ENCODE measurements at places on chromosomes 16 and 17.

- DNase-seq, result no peak
Measured at GRCh38 chr17:80509311-80509710, 32.9 kb upstream of the NPTX1 start.

DNA sequence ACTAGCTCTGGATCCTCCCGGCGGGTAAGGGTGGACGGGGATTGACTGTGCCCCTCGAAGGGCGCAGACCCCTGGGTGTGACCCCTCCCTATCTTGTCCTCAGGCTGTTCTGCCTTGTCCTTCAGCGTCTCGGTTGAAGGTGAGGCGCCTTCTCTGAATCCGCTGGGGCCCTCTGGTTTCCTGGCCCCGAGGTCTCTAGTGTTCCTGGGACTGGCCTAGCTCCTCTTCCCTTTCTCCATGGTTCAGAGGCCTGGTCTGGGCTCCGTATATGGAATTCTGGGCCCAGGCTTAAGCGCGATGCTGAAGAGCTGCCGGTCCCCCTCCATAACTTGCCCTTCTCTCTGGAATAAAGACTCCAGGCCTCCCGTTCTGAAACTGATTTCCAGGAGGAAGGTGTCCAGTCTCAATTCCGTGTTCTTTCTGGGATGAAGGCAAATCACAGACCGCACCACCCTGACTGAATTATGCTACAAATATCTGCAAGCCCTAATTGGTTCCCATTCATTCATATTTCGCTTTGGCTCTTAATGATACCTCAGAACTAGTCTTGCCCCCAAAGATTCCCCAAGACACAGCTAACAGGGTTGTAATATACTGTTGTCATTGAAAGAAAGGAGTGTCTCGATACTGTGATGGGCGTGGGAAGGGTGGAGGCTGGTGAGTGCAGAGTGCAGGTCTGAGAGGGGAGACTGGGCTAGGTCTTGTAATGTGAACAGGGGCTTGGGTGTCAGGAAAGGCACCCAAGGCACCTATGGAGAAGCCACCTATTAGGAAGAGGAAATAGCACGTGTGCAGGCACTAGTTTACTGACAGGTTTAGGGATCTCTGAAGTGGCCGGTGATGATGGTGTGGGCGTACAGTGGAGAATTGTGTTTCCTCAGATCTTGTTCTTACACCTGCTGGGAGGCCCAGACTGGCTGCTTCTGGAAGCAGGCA, 851 bp downstream of the EDC4 start:
- no peak for DNase-seq

DNA sequence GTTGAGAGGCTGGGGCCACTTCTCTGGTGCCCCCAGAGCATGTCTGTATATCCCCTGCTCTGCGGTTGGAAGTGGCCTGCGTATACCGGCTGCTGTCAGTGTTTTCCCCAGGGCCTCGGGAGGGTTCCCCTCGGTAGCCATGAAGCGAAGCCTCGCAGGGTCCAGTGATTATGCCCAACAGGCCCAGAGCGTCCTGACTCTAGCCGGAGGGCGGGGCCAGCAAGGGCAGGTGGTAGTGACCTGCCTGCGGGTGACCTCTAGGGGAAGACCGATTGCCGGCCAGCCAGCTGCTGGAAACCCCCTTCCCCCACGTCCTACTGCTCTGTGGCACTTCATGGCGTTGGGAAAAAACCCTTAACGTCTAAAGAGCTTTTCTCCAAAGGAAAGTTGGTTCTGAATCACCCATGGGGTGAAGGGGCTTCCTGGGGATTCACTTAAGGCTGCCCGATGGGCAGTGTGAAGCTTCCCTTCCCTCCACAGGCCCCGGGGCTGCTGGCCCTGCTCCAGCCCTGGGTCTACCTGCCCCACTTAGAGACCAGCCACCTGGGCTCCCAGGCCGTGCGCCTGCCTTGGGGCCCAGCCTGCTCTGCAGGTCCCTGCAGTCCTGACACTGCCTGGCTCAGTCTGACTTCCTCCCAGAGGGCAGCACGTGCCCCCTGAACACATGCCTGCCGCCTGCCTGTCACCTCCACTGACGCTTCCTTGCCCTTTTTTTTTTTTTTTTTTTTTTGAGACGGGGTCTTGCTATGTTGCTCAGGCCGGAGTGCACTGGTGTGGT, 72.8 kb downstream of the SOCS1 start:
- DNase-seq, result no peak

DNA sequence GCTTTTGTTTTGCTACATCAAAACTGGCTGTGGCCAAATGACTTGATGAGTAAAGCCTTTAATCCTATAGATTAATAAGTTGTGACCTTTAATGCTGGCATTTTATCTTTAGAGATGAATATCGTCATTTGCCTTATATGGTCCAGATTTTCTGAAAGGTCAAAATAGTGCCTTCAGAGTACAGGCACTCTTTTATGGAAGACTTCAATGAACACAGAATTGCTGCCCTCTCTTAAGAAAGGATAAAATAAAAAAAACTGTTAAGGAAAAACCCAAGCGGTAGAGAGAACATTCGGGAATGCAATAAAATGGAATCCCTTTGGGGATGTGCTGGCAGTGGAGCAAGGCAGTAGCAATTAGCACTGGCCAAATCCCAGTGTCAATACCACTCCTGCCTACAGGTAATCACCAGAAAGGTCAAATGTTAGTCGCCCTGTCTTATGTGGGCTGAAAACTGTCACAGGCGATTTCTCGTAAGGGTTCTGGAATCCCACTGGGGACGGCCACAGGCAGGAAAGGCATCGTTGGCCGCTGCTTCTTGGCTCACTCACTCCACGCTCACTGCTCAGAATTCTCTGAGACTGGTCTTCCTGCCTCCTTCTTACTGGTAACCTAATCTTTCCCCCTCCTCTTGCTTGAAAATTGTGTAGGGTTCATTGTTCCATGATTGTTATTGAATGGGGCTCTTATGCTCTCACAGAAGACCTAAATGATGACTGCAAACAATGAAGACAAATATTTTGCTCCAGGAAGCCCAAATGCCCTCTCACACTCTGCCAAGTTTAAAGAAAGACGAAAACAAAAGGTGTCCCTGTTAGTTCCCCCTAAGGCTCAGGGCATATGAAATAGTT, 45.4 kb upstream of the HSBP1 start:
- no peak for DNase-seq

GRCh38 chr16:64317601-64318000, 804.3 kb downstream of the CDH11 start:
- no peak for DNase-seq

DNA sequence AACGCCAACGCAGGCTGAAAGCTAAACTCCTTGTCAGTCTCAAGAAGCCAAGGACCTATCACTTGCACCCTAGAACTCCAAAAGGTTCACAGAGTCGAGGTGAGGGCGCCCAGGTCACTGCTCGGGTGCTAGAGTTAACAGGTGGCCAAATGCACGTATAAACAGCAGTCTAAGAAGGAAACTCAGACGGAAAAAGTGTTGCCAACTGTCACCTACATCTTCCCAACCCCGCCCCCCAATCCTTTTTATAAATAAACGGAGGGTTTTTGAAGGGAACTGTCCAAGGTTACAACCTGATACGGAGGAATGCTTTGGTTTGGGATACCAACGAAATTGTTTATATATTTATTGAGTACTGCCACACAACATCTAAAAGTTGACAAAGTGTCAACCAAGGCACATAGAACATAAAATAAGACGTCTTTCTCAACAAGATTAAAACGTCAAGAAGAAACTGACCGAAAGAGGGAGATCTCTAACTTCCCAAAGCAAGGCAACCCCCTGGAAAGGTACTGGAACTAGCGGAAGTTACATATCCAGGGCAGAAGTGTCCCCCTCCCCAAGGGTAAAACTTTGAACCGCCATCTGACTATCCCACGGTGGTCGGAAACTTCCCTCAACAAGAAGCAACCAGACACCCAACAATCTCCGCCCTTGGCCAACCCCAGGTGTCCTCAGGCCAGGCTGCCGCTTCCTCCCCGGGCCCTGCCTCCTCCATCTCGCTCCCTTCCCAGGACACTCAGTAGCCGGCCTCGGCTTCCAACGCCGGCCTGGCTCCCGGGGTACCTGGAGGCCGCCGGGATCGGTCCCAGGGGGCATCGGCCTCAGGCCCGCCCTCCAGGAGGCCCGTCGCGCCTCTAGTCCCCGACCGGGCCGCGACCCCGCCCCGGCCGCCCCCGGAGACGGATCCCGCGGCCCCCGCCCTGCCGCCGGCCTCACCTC, 982 bp downstream of the SPAG9 start:
- DNase-seq, result no peak

DNA sequence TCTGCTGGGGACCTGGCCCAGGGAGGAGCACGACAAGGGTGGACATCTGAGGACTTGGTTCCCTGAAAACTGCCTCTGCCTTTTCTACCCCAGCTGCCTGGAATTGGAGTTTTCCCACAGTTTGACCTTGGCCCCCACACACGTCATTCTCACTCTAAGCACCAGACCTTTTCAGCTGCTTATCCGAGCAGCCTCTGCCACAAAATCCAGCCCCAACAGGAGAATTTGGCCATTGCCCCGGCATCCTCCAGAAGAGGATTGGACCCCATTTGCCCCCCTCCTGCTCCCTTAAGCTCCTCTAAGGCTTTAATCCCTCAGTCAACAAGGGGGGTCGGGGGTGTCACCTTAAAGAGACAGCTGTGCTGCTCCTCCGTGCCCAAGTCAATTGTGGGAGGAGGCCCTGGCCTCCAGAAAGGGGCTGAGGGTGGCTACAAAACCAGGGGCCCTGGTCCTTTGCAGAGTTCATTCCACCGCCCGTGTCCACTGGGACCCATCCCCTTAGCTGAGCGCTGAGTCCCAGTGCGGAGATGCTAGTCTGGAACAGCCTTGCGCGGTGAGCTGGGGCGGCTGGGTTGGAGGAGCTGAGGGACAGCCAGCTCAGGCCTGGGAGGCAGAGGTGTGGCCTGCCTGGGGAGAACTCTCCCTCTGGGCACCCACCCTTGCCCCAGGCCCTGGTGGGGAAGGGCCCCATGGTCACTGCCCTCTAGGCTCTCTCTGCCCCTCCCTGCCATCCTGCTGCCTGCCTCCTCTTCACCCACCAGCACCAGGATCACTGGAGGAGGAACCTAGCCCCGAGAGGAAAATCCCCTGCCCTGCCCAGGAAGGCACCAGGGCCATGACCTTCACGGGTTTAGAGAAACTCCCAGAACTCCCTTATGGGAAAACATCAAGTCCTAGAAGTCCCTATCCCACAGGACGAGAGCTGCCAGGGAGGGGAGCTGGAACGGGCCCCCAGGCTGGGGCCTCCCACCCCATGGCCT, 18.8 kb downstream of the TTYH2 start:
- no peak for DNase-seq

- DNase-seq, result no peak
Measured at GRCh38 chr16:29896841-29897240, 2.5 kb downstream of the SEZ6L2 start.

DNA sequence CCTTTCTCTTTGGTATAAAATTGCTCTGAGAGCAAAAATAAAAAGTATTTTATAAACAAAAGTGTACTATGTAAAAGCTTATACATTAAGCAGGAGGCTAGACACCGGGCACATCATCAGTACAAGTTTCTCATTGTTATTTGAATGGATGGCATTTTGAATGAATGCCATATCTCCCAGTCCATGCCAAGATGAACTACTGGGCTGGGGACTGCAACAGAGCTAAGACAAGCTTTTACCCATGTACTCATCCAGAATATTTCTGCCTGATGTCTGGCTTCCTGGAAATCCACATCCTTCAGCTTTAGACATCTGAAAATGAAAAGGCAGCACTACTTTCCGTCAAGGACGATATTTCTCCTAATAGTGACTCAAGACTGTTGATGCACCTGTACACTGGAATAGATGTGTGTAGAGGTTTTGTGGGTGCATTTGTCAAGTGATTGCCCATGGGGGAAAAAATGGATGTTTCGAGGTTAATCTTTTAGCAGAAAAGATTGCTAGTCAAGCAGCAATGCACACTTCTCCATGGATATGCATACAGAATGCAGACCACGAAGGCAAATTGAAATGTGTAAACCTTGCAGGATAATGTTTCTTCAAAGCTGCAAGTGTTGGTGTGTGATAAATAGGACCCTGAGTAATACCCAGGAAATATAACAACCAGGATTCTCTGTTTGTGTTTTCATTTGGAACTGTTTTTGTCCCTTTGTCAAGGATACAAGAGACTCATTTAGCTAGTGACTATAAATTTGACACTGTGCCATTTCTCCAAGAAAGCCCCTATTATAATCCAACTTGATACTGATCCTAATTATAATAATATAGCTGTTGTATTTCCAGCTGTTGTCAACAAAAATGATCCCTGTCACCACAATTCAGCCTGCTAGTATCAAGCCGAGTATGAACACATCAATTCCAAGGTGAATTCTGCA, 173.8 kb downstream of the CDH8 start:
- DNase-seq, result no peak

DNA sequence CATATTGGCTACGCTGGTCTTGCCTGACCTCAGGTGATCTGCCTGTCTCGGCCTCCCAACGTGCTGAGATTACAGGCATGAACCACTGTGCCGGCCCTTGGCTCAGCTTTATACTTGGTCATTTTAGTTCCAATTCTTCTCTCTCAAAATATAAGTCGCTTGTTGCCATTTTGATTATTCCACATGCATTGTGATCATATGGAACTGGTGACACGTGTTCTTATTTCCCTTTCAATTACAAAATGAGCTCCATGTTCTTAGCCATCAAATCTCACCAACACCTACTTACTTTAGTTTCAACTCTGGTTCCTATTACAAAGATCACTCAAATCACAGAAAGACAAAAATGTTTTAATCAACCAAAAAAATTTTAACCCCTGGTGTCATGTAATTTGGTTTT, 1711.7 kb downstream of the TP53TG3F start:
- no peak for DNase-seq

DNA sequence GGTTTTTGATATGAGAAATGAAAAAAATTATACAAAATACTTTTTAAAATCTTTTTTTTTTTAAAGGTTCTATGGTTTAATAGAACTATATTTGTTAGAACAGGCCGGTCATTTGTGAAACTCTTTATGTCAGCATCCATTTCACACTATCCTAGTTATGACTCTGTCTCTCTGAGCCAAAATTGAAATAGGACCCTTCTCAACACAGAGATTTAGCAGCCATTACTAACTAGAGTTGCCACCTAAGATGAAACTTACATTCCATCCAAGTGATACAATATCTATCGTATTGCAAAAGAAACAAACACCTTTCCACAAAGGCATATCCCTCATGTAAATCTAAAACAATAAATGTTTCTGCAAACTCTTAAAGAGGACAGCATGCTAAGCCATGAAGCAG, 249.8 kb downstream of the CDH11 start:
- DNase-seq, result no peak

DNA sequence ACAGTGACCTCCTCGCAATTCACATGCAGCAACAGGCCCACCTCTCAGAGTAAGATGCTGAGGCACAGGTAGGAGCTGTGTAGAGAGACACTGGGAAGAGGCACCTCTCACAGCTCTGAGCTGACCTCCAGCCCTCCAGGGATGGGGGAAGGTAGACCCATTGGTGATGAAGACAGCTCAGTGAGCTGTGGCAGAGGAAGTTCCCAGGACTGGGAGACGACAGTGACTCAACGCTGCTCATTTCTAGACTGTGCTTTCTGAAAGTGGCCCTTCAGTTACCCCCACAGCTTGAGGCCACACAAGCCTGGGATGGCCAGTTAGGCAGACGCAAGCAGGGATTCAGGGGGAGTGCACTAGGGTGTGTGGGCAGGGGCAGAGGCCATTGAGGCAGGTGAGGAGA, 2073.2 kb downstream of the TP53TG3F start:
- no peak for DNase-seq

All from stimulated activated CD4-positive, alpha-beta T cell treated with anti-CD3 and anti-CD28 coated beads, Interleukin-15, amount 100 ng/mL, for 48 hours (primary cell).